Pancreas (tissue), 10 donors: ENCODE measurements at places on chromosomes 6 and 20. TPM values are rescaled to one million over a fixed set of nuclear protein-coding genes. Genes with fewer than 3 reads are reported as not detected.

The KCNK16 gene
- 12.7 TPM for total RNA-seq

DNA sequence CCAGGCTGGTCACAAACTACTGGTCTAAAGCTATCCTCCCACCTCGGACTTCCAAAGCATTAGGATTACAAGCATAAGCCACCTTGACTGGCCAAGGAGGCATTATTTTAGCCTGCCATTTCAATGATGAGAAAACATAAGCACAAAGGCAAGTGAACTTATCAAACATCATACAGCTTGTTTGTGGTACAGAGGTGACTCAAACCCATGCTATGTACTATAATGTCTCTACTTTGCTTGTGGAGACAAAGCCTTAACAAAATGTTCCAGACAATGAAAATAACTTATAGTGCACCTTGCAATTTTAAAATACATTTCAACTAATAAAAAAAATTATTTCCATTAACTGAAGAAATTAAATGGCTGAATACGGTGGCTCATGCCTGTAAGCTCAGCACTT, 26.2 kb downstream of the HDAC2 start:
- no peak for DNase-seq

GRCh38 chr20:48636301-48636700, 191.5 kb downstream of the PREX1 start:
- DNase-seq: no peak

DNA sequence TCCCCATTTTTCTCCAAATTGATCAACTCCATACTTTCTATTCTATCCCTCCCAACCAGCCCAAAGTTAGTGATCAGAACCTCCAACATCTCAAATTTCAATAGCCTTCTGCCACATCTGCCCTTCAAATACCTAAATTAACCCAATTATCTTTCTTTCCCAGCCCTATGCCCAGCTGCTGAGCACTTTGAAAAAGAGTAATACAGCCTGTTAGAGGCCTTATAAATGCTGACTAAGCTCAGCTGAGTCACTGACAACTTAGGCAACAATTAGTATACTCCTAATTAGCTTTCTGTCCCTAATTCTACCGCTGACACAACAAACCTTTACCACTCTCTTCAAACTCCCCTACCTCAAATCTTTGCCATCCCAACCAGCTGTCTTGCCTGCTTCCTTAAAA, 23.5 kb downstream of the RUNX2 start:
- DNase-seq: no peak

DNA sequence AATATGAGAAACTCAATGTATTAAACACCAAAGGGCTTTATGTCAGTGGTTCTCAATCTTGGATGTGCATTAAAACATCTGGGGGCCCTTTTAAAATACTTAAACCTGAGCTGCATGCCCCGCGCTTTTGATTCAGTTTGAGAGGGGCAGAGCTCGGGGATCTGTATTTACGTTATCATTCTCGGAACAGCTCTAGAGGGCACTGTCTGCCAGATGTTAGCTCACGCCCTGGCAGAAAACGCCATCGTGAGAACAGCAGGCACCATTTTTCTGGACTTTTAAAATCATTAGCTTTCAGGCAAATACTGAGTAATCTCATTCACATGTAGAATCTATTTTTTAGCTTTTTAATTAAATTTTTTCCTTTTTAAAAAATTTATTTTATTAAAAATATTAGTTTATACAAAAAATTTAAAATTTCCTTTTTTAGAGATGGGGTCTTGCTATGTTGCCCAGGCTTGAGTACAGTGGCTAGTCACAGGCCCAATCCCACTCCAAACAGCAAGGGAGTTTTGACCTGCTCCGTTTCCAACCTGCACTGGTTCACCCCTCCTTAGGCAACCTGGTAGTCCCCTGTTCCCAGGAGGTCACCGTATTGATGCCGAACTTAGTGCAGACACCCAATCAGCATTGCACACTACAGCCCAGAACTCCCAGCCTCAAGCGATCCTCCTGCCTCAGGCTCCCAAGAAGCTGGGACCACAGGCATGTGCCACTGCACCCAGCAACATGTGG, 30.0 kb upstream of the ZNF133 start:
- no peak for DNase-seq

DNA sequence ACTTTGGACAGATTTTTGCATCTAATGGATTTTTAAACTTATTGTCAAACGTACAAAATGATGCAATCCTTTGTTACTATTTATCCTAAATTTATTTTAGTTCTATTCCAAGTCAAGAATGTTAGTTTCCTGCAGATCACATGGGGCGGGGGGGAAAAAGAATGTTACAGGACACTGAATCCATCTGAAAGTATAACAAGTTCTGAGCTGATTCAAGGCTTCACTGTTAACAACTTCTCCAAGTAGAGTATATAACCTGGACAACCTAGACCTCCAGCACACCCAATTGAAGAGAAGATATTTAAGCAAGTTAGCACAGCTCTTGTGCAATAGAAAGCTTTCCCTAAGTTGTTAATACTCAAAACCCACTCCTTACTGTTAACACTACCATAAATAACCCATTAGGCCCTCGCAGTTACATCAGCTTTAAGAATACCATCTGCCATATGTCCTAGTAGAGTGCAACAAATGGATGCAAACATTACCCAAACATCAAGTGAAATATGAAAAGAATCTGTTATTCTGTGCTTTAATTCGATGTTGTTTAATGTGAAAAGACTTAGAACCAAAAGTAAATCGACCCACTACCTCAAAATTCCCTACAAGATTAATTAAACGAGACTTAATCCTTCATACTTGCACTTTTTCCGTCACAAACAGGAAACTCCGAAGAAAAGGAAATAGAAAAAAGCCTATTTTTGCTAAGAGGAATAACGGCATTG, 1.3 kb downstream of the SEC63 start:
- DNase-seq: no peak

GRCh38 chr6:114240796-114241195, 102.0 kb downstream of the HS3ST5 start:
- no peak for DNase-seq

The TFAP2D gene
- not detected for total RNA-seq

DNA sequence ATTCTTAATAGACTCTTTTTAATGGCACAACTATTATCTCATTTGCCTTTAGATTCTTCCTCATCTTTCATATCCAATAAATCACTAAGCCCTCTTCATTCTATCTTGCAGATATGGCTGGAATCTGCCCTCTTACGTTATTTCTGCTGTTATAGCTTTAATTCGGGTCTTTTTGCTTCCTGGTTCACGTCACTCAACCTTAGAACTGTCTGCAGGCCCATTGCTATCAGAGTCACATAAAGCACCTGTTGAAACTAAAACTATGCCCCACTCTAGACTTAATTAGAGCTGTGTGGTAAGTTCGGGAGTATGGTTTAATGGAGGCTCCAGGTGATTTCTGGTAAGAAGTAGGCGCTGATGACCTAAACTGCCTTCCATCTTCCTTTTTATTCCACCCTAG, 988 bp downstream of the QRSL1 start:
- DNase-seq: no peak

GRCh38 chr6:83546636-83547035, 34.3 kb downstream of the PRSS35 start:
- no peak for DNase-seq

DNA sequence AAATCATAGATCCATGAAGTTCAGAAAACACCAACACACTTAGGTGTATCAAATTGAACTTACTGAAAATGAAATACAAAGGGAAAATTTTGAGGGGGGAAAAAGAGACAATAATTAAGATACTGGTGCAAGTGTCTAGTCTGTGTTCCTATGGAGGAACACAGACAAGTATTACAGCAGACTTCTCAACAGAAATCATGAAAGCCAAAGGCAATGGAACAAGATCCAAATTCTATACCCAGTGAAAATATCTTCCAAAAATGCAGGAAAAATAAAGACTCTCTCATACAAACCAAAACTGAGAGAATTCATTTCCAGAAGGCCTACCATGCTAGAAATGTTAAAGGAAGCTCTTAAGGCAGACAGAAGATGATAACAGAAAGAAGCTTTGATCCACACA, 63.1 kb downstream of the NRN1 start:
- DNase-seq: no peak

GRCh38 chr6:157222201-157222981, 100.9 kb downstream of the TMEM242 start:
- DNase-seq: no peak

The STX7 gene
- total RNA-seq: 33.0 TPM

DNA sequence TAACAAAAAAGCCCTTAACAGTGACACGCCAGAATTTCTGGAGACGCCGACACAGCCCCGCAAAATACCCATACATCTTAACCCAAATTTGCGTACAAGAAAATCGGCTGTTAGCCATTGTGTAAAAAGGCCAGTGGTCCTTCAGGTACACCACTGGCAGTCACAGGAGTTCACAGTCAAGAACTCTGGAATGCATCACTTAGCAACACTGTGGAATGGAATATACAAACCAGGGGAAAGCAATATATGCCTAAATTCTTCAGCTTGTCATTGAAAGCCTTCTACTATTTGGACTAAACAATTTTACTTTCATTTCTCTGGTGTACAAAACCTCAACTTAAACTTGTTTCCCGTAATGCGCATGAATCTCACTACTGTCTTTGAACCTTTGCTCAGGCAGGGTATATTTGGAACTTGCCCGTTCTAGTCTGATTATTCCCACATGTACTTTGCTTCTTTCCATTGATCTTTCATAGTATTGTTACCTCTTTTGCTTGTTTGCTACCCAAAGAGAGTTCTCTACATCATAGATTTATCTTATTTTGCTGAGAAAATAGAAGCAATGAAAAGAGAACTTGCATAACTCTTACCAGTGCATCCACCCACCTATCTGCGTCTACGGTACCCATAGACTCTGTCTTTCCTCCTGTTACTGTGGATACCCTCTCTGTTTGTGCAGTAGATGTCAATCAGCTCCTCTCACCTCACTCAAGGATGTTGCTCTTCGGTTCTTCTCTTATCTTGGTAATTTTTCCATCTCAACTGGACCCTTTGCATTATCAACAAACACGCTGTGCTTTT, at the start of gene ARMH2:
TSS of gene ARMH2 (minus strand) at position 178 of the 801 bp plus-strand sequence. CDS start at position 118, 60 bp downstream.
- no peak for DNase-seq

- DNase-seq: no peak
These were observed 117.5 kb downstream of the FAM120B start for GRCh38 chr6:170423814-170424603.

The TBPL1 gene
- 9.7 TPM for total RNA-seq

DNA sequence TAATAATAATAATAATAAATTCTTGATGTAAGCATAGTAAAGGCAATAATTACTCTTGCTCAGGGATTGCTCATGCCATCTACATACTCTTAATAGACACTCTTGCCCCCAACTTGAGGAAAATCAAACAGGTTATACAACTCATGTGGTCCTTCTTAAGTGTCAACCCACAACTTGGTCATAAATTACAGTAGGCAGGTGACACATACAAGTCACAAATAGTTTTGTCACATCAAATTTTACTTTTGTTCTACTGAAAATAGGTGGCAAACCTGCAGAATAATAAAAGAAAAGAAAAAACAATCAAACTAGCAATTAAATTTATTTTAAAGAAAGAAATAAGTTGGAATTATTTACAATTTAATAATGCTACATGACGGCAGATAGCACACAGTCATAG, 1.6 kb downstream of the ME1 start:
- DNase-seq: no peak

- no peak for DNase-seq
These were observed 140.7 kb downstream of the RNASET2 start for GRCh38 chr6:166815629-166816028.
